ENCODE measurements at places on chromosomes 7 and 10.

- peak; percentile 52 for DNase-seq
Observed at GRCh38 chr7:91784469-91784868, 96.0 kb downstream of the MTERF1 start.

DNA sequence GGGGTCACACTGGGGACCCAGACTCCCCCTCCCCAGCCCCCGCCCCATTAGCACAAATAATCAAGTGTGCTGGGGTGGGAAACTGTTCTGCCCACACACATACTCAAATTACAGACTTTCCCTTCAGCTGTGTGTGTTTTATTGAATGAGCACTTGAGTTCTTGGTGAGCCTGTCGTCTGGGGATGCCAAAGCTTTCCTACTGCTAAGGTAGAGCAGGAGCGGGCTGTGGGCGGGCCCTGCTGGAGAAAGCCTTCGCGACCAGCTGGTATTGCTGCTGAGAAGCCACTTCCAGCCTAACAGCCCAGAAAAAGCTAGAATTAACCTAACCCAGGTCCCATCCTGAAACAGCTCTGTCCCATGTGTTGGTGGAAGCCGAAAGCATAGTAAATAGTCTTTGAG is 87.0 kb upstream of the KMT2E start:
- DNase-seq, result no peak

GRCh38 chr10:62637249-62638061 is 167.1 kb upstream of the ADO start:
- no peak for DNase-seq

DNA sequence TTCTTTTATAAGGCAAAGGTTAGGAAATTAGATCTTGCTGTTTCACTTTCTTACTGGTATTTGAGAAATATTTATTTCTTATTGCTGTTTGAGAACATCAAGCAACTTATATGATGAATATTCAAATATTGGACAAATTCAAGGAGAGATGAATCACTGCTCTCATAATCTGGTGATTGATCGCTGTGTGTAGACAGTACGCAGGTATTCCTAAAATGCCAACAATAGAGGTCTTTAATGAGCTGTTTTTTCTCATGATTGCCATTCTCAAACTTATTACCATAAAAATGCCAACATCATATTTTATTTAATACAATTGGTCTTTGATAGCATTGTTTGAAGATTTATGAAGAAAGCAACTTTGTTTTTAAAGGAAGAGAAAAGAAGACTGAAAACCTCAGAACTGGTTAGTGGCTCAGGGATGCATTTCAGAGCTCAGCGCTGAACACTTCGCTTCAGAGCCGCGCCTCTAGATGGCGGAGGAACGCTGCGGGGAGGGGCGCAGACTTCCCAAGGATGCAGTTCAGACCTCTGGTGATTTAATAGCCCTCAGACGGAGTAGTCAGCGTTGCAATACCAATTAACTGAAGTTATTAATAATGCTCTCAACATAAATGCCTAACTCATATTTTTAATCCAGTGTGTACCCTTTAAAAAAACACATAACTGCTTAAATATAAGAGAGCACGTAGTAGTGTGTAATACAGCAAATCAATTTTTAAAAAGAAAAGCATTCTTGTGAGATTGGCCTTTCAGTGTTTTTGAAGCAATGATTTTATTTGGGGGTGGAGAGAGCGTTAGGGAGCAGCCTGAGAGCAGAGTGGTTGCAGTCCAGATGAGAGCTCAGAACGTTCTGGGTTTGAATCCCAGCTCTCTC is 38.5 kb upstream of the STEAP4 start:
- no peak for DNase-seq

DNA sequence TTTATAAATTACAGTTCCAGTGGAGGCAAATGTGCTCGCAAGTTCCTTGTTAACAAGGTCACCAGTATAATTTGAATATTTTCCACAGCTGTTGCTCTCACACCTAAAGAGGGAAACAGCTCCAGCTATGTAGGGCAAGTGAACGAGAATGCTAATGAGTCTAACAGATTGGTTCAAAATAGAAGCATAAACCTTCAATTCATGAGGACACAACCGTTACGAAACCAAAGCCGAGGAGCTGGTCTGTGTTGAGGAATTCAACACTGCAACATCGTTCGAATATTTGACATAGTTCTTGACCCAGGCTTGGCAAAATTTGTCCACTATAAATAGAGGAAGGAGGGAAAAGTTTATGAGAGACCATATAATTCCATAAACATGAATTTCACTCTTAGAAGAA is 161.3 kb downstream of the KLF6 start:
- DNase-seq, result no peak

DNA sequence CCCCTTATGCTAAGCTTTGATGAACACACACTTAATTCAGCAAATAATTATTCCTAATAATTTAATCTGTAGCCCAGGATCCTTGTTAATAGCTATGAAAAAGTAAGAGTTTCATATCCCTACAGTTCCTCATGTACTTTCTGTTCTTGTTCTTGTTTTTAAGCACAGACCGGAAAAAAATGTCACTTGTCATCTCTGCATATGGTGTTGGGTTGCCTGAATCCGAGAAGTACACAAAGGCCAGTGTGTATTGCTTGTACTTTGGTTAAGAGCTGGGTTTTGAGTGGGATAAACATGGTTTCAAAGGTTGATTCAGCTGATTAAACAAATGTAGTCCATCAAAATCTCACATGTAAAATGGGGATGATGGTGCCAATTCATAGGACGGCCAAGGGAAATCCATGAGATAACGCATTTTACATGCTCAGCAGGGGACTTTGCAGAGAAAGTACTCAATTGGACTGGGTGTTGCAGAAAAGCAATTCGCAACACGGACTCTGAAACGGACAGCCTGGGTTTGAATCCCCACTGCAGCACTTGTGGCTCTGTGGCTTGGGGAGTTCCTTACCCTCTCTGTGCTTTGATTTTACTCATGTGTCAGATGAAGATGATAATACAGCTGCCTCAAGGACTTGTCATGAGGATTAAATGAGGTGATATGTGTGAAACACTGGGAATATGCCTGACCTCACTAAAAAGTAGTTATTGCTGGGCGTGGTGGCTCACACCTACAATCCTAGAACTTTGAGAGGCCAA is 71.7 kb downstream of the MAP3K8 start:
- no peak for DNase-seq

GRCh38 chr7:131604841-131605279 is 48.4 kb upstream of the PODXL start:
- DNase-seq, result no peak

- no peak for DNase-seq
Observed at GRCh38 chr10:61547297-61547696, 94.1 kb upstream of the TMEM26 start.

GRCh38 chr10:28619455-28619854 is 57.9 kb upstream of the BAMBI start:
- DNase-seq, result no peak

DNA sequence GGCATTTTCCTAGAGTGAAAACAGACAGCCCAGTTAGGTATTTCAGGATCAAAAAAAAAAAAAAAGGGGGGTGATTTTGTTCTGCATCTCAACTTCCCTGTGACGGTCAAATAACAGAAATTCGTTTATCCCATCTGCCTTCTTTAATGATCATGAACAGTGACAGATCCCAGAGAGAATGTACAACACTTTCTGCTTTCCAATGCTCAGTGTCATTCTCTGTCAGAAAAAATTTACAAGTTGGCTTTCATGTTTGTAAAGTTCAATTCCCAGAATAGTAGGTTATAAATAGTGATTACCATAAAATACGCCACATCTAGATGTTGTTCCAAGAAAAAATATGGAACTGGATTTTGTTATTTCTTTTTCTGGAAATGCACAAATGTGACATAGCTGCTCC is 1013.2 kb upstream of the PHF14 start:
- DNase-seq, result no peak

DNA sequence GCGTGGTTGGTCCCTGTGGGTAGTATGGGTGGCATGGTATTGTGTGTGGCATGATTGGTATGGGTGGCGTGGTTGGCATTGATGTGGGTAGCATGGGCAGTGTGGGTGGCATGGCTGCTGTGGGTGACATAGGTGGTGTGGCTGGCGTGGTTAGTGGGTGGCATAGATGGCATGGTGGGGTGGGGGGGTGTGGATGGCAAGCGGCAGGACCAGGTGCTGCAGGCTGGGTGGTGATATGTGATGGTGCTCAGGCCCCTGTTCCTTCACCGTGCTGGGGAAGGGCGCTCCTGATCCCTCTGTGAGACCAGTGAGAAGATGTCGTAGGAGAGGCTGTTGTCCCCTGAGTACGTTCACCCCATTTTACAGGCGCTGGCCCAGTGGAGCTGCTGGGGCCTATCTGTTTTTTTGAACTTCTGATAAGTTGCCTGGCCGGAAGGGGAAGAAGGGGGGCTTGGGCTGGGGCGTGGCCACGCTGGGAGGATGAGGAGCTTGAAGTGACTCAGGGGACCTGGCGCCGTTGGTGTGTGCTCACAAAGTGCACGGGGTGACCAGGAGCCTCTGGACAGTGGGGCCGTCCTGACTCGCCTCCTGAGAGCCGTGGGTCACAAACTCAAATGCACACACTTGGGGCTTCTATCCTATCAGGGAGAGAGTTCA is 17.5 kb downstream of the INPP5A start:
- DNase-seq, result no peak

- no peak for DNase-seq
Observed at GRCh38 chr10:70472799-70473454, 5.6 kb upstream of the PALD1 start.

- DNase-seq, result no peak
Observed at GRCh38 chr10:12469345-12469744, 120.0 kb downstream of the CAMK1D start.

GRCh38 chr7:120164-120991 is 72.0 kb upstream of the FAM20C start:
- no peak for DNase-seq

DNA sequence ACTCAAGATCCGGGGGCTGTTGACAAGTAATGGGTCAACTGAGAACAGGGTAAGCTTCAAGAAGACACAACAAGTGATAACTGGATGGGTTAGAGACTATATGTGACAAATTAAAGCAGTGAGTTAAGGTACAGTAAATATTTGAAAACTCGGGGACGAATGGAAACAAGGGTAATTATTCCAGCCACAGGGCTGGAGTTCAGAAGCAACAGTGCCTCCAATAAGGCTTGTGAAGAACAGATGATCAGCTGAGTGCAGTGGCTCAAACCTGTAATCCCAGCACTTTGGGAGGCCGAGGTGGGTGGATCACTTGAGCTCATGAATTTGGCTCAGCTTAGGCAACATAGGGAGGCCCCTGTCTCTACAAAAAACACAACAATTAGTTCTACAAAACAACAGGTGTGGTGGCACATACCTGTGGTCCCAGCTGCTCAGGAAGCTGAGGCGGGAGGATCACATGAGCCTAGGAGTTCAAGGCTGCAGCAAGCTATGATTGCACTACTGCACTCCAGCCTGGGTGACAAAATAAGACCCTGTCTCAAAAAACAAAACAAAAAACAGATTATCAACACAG is 20.5 kb upstream of the DLD start:
- no peak for DNase-seq
